CD4-positive, alpha-beta T cell treated with Interleukin-15 for 4 hours (primary cell): ENCODE measurements at places on chromosomes 1 and 21.

DNA sequence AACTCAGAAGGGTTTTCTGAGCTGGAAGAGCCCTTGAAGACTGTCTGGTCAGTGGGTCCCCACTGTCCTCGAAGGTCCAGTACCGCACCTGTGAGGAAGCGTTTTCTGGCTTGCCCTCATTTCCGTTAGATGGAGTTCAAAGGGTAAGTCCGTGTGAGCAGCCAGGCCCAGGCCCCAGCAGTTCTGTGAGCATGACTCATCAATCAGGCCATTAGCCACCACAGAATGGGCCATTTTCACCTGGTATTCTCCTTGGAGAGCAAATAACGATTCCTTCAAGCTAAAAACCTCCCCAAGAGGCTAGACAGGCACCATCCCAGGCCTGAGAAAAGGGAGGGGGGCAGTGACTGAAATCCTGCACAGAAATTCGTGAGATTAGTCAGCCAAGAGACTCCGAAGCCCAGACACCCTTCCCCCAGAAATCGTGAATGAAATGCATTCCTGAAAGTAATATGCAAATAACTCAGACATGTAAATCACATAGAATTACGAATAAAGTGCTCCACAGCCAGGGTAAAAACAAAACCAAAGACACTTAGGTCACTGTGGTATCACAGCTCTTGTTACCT is 66.0 kb downstream of the BCAR3 start:
- peak; percentile 2 for DNase-seq

DNA sequence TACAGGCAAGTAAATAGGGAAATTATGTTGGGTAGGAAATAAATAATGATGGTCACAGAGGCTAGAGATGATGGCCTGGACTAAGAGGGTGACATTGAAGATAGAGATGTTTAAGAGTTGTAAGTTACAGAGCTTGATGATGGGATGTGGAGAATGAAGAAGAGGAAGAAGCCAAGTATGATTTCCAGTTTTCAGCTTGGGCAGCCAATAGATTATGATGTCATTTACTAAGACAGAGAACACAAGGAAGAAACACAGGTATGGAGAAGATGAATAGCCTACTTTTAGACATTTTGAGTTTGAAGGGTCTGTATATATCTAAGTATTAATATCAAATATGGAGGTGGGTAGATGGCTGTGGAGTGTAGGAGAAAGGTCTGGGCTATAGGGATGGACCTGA is 56.0 kb upstream of the PRELP start:
- no peak for DNase-seq

DNA sequence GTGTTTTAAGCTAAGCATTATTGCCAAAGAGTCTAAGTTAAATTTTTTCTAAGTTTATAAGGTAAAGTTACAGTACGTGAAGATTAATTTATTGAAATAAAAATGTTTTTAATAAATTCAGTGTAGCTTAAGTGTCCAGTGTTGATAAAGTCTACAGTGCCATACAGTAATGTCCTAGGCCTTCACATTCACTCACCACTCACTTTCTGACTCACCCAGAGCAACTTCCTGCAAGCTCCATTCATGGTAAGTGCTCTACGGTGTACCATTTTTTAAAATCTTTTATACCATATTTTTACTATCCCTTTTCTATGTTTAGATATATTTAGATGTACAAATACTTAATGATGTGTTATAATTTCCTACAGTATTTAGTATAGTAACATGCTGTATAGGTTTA is 173.2 kb downstream of the CACNA1E start:
- DNase-seq = no peak

GRCh38 chr1:32716312-32717148 is 14.0 kb upstream of the SYNC start:
- peak; percentile 38 for DNase-seq

DNA sequence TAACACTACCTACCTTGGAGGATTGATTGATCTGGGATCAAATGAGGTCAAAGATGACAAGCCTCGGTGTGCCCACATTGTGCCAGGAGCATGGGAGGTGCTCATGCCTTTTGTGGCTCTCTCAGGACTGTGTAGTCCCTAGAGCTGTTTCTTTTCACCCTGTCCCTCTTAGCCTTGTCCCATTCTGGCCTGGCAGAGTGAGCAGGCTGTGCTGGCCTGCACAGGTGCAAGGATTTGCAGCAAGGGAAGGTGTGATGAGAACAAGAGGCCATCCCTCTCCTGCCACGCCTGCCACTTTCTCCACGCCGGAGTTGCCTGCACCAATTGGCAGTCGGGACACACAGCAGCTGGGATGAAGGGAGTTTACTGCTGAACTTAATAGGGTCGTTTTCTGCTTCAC is 410.6 kb upstream of the VAMP3 start:
- no peak for DNase-seq

GRCh38 chr21:45836694-45837670 is 144.6 kb upstream of the COL6A1 start:
- no peak for DNase-seq

DNA sequence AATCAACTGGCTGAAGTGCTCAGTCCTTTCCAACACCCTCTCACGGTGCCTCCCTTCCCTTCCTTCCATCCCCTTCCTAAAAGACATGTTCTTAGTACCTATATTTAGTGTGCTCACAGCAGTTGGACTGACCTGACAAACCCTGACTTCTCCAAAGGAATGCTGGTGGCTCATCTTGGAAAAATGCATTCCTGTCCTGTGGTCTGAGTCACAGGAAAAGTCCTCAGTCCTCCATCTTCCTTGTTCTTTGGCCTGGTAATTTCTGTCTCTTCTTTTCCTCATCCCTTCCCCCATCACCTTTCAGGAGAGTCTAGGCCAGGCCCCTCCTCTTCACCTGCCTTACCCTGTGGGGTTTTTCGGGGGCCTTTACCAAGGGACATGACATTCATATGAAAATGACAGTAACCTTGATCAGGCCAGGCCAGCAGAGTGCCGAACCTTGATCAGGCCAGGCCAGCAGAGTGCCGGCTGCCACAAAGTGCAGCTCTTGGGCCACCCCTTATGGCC is 7.2 kb downstream of the ATP1B1 start:
- DNase-seq = no peak

DNA sequence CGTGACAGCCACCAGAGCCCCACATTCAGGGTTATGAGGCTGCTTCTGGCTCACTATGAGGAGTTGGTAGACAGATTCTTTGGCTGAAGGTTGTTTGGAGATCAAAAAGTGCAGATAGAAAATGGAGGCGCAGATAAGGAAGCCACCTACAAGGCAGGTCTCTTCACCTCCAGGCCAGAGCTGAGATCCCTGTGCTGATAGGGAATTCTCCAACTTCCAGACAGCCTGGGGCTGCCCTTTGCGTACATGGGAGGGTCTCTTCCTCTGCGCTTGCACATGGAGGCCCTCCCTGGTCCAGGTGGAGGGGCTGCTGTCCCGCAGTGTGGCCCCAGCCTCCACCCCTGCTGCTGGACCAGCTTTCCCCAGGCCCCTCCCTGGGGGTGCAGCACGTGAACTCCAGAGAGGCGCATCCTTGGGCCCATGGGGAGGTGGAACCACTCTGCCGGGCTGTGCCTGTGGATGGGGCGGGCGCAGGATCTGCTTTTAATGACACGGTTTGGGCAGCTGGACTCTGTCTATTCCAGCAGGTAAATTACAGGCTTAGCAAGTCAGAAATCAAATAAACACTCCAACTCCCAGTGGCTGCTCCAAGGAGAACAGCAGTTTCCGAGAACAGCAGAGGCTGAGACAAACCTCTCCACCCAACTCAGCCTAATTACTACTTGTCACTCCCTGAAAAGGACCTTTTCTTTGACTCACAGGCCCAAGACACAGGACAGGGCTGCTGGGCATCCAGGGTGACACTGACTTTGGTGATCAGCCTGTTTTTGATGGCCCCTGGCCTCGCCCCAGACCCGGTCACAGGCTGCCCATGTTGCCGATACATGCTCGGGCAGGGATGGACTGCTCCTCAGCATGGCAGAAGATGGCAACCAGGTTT is 12.4 kb downstream of the OXCT2 start:
- DNase-seq = no peak

- no peak for DNase-seq
These were observed 28.9 kb upstream of the KLF18 start for GRCh38 chr1:44170281-44170823.

DNA sequence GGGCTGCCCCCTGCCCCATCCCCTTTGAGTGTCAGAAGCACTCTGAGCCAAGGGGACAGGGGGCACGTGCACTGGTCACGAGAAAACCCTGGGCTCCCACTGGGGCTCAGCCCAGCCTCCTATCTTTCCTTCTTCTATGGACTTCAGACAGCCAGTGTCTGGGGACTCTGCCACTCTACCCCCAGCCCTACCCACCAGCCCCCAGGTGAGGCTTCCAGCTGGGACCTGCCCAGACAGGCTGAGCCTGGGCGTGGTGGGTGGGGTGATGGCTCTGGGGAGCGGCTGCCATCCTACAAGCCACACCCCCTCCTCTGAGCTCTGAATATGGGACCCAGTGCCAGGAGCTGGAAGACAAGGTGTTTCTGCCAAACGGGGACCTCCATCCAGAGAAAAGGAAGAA is 8.0 kb upstream of the SFN start:
- DNase-seq = no peak

DNA sequence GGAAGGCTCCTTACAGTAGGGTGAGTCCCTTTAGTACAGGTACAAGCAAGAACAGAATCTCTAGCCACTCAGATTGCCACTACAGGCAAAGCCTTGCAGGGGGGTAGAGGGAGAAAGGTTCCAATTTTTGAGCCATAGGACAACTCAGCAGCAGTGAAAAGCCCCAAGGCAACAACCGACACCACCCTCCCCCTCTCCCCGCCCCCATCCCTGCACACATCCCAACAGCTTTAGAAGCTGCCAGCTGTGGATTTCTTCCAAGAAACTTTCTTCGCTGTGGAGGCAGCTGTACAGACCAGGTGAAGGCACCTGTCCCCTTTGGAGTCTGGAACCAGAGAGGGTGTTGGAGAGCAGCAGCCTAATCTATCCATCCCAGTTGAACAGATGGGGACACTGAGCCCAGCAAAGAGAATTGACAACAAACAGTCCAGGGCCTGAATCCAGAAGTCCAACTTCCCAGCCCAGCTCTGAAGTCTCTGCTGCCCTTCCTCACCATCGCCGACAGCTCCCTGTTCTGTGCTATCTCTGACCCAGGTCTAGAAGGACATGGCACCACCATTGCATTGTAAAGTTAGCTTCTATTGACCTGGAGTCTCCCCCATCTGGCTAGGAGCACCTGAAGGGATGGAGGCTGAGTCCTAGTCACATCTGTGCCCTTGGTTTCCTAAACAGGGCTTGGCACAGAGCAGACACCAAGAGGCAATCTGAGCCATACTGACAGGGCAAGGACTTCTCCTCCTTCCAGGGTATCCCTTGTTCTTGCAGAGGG is 2.2 kb downstream of the TENT5B start:
- DNase-seq = no peak
